ENCODE measurements at places on chromosomes 2 and 18.

DNA sequence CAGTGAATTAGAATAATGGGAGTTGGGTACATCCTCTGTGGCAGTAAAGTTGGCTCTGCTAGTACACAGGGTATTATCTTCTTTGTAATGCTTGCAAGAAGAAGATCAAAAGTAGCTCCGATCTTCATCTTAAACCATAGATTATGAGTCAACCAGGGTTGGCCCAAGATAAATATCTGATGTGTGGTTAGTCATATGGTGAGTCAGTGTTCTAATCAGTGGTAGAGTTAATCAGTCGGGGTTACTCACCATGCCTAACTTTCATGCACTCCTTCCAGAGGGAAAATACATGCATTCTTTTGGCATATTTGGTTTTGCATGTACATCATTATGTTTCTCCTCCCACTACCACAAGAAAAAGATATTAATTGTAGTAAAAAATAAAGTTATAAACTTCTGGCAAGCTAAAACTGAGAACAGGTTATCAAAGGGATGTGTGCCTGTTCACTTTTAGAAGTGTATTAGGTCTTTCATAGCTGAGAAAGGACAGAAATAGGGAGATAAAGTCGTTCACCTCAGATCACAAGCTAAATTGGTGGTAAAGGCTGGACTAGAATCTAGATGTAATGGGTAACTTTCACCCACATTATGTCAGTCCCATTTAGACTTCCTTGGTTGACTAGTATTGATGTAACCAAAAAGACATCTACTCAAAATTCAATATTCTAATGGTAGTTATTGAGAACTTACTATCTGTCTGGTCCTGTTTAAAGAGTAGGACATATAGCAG, 684.4 kb downstream of the IRS1 start:
- no peak for DNase-seq

GRCh38 chr2:97348265-97348664, 235.3 kb downstream of the ANKRD36 start:
- DNase-seq = no peak

DNA sequence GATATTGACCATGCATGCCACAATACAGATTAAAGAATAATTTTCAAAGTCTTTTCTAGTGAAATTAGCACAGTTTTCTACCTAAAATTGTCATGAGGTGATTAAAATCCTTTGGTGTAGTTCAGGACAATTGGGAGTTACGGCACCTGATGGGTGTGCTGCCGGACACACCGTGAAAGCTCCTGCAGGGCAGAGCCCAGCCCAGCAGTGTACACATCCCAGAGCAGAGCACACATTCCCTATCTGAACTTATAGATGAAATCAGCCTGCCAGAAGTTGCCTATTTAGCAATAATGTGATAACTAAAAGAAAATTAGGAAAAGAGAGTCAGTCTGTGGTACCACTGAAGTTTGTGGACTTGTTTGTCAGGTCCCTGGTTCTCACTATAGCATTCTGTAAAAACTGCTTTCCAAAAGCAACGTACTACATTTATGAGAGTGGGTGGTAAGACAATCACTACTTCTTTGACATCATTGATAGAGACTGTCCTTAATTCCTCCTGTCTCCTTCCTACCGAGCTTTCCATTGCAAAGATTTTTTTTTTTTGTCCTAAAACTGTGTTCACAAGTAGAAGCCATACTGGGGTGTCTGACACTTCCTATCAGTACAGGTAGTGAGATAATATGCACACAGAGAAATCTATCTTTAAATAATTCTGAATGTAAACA, 3.4 kb downstream of the CYTIP start:
- no peak for DNase-seq

- DNase-seq = no peak
Observed at GRCh38 chr18:48020337-48021250, 90.1 kb upstream of the SMAD2 start.

GRCh38 chr2:120142528-120143219, 80.5 kb downstream of the TMEM185B start:
- no peak for DNase-seq

- DNase-seq = no peak
Observed at GRCh38 chr2:232817756-232818155, 41.4 kb upstream of the KCNJ13 start.

DNA sequence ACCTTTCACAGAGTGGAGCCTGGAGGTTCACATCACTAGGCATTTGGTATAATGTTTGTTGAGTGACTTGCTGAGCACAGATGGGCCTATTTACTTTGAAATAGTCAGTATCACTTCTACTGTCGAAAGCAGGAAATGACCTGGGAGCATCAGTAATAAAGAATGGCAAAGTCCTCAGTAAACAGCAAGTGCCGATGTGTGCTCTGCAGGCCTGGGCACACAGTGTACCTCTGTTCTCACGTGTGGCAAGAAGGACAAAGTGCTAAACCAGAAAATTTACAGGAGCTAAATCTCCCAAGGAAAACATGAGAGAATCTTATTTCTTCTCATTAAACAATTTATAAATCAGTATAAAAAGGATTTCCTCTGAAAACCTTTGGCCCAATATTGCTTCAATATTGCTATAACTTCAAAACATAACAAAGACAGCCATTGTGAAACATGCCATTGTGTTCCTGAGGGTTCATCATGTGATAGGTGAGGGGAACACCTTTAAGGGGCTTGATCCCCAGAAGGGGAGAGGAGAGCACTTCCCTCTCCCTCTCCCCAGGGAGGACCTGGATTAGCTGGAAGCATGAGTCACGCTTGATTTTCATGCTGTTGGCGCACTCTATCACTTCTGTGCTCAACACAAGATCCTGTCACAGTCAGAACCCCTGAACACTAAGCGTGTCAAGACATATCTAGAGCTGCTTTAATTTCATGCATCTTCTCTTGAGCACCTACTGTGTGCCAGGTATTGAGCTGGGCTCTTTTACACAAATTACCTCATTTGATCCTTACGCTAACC, 131.5 kb upstream of the SMAD2 start:
- DNase-seq = no peak

DNA sequence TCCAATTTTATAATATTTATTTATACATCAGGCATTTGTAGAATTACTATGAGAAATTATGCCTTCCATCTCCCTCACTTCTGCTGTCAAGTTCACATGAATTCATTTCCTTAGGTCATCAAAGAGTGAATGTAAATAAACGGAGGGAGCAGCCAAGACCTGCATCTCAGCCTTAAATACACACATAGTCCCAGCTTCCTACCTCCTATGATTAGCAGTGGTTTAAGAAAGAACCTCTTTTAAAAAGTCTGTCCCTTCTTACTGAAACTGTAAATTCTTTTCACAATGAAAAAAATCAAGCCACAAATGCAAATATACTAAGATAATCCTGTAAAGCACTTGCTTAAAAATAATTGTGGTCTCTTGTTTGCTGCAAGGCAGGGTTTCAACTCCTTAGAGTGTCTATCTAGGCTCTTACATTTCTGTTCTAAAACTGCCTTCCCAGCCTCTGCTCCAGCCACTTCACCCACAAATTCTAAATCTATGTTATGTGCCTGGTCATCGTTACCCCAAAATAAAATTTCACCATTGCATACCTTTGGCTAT, 532.7 kb upstream of the FSHR start:
- DNase-seq = no peak

DNA sequence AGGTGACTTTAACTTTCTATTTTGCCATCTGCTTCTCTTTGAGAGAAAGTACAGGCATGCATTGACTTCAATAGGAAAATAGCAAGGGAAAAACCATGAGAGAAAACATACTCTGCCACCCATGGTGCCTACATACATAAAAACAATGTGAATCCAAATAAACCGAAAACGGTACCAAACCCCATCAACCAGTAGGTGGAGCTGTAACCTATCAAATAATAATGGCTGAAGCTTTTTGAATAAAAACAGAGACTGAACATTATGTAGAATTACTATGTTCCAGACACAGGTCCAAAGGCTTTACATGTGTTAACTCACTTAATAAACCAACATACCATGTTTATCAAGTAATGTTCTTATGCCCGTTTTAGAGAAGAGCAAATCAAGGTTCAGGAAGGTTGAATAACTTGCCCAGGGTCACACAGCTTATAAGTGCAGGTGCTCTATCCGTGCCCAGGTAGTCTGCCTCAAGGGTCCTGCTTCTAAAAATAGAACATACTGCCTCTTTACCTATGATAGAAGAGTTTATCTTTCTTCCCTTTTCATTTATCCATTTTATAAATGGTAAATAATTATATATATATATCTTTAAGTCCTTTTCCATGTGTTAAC, 293.9 kb upstream of the SYT4 start:
- no peak for DNase-seq

DNA sequence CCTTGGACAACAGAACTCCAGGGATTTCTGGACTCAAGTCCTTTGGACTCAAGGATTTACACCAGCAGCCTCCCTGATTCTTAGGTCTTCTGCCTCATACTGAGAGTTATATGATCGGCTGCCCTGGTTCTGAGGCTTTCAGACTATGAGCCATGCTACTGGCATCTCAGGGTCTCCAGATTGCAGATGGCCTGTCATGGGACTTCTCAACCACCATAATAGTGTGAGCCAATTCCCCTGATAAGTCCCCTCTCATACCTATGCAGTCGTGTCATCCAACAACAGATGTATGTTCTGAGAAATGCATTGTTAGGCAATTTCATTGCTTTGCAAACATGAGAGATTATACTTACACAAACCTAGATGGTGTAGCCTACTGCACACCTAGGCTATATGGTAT, 61.4 kb upstream of the MSTN start:
- no peak for DNase-seq

GRCh38 chr18:58429442-58429841, 199.4 kb downstream of the ALPK2 start:
- no peak for DNase-seq

- DNase-seq = no peak
Observed at GRCh38 chr2:231819447-231820042, 33.3 kb downstream of the COPS7B start.

GRCh38 chr2:167212014-167212648, 323.9 kb downstream of the XIRP2 start:
- DNase-seq = no peak

- no peak for DNase-seq
Observed at GRCh38 chr18:27636576-27637085, 451.5 kb upstream of the CHST9 start.

- DNase-seq = no peak
Observed at GRCh38 chr18:13456736-13457271, 238.2 kb downstream of the LDLRAD4 start.

DNA sequence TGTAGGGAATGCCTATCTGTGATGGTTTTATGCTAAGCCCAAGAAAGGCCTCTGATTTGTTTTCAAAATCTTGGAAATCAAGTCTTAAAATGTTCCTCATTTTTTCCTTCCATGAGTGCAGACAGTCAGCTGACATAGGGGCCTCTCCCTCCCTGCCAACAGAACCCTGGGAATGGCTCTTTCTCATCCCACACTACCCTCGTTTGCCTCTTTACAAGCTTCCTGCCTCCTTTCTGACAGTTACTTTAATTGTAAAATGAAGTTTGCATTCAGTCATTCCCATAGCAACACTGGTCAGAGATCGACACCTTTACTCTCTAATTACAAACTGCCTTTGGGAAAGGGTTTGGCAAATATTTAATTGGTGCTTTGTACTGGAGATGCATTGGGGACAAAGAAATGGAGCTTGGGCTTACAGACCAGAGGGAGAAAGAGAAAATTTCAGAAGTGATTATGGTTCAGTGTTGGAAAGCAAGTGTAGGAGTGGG, 25.4 kb downstream of the KIF5C start:
- no peak for DNase-seq

GRCh38 chr2:5685225-5685624, 7.0 kb upstream of the SOX11 start:
- DNase-seq = no peak

DNA sequence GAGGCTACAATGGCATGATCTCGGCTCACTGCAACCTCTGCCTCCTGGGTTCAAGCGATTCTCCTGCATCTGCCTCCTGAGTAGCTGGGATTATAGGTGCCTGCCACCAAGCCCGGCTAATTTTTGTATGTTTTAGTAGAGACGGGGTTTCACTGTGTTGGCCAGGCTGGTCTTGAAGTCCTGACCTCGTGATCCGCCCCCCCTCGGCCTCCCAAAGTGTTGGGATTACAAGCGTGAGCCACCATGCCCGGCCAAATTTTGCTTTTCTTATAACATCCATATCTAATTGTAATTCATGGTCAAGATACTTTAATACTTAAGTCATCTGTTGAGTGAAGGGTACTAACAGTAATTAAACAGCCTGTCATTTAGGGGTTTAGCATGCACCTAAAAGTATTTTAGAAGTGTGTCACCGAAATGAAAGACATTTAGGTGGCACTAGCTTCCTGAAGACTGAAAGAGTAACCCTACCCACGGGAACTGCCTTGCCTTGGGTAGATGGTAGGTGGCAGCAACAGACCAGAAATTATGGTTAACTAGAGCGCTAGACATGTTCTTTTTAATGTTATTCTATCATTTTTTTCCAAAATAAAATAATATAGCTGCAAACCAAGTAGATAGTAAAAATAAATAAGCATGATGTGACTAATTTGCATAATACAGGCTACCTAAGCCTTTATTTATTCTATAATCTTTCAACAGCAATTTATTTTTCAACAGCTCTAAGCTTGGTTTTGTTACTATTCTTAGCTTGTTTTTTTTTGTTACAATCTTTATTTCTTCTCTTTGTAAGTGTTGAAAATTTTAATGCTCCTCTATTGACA, 8.6 kb upstream of the ACYP2 start:
- DNase-seq = no peak

GRCh38 chr2:150789376-150789905, 302.0 kb upstream of the RND3 start:
- no peak for DNase-seq

DNA sequence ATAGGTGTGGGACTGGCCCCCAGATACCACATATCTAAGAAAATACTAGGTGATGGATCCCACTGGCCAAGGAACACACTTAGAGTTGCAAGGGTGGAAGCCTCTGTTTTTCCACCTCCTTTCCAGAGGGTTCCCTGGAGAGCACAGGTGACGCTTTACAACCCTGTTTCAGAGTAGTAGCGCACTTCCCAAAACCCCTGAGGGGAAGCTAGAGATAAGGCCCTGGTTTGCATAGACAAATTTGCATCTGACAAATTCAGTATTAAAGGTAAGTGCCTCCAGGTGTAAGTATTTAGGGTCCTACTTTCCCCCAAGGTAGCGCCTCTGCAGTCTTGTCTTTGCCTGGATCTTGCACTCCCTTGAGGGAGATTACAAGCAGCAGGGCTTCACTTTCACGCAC, 474 bp upstream of the CERKL start:
- DNase-seq = no peak

DNA sequence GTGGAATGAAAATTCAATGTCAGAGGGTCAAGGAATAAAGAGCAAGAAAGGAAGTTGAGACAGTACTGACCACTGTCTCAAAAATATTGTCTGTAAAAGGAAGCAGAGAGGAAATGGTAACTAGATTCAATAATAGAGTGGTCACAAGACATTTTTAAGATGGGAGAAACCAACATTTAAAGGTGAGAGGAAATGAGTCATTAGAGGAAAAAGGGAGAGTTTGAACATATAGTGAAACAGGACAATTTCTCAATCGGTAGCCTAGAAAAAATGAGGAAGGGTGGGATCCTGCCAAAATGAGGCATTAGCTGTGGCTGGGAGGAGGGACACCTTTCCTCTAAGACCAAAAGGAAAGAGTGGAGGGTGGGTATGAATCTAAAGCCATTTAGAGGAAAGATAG, 288.5 kb downstream of the SP3 start:
- DNase-seq = no peak
